Hepatocyte (in vitro differentiated cells): ENCODE measurements at places on chromosomes 2 and 18.

DNA sequence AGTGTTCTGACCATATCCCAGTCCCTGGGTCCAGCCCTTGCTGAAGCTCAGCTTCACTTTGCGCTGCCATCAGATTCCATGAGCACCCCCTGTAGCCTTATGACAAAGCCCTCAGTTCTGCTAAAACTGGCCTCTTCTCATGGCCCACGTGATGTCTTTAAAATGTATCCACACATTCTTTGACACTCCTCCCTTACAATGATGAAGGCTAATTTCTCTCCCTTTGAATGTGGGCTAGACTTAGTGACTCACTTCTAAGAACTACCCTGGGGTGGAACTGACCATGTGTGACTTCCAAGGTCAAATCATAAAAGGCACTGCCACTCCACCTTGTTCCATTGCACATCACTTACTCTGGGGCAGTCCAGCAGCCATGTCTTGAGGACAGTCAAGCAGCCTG is 45.4 kb upstream of the GORASP2 start:
- DNase-seq = no peak
- no peak overlapping the region for H3K27ac ChIP-seq
- H3K36me3 ChIP-seq = no peaks in the 10 kb centered on the region
- no peaks in the 10 kb centered on the region for H3K4me1 ChIP-seq
- no peak overlapping the region for H3K4me3 ChIP-seq
- H3K27me3 ChIP-seq = no peaks in the 10 kb centered on the region

GRCh38 chr2:182642328-182642727 is 73.7 kb upstream of the DNAJC10 start:
- H3K36me3 ChIP-seq = no peaks in the 10 kb centered on the region
- H3K4me3 ChIP-seq = no peak overlapping the region
- no peaks in the 10 kb centered on the region for H3K27me3 ChIP-seq
- peak; percentile 59 for DNase-seq
- no peaks in the 10 kb centered on the region for H3K4me1 ChIP-seq
- H3K27ac ChIP-seq = no peak overlapping the region

- no peaks in the 10 kb centered on the region for H3K27me3 ChIP-seq
- peaks cover 15% of the 10 kb centered on the region for H3K4me1 ChIP-seq
- no peaks in the 10 kb centered on the region for H3K36me3 ChIP-seq
- H3K4me3 ChIP-seq = no peak overlapping the region
- H3K27ac ChIP-seq = peak overlapping the region; percentile 54
Observed at GRCh38 chr2:128169933-128170709, 79.1 kb downstream of the UGGT1 start.

DNA sequence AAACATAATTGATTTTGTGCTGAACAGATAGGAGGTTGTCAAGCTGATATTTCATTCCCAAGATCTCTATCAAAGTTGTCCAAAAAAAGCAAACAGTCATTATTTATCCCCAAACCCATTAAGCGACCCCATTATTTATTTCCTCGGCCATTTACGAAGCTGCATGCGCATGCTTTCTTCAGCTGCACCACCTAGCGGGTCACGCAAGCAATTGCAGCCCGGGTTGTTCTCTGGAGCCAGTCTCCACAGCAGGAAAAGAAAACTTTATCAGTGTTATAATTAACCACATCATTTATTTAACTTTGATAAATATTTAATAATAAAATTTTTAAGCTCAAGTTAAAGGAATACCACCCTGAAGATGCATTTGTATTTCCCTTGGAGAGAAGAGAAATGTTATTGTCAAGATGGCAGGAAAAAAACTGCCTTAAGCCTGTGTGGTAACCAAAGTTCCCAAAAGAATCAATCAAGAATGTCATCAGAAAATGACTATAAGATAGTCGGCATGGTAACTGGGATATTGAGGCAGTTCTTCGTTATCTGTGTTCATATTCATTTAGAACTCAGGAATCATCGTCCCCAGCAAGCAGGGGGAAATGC is 304.7 kb downstream of the FBXO15 start:
- peaks cover 9% of the 10 kb centered on the region for H3K27me3 ChIP-seq
- H3K4me1 ChIP-seq = no peaks in the 10 kb centered on the region
- H3K36me3 ChIP-seq = no peaks in the 10 kb centered on the region
- peak; percentile 76 for DNase-seq

DNA sequence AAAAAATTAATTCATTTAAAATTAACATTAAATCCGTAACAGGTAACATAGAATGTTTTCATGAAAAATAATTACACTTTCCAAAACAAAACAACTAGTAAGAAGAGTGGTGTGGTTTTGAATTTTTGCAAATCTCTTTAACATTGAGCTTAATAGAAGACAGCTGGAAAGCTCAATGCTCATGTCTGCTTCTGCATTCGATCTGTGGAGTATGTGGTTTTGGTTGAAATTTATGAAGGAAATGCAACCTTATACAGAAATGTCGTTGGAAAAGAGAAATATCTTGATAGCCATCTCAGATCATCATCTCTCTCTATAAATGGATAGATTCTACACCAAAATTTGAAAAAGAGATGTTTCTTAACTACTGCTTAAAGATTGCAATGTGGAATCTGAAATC is 17.3 kb upstream of the FHL2 start:
- no peaks in the 10 kb centered on the region for H3K36me3 ChIP-seq
- no peak overlapping the region for H3K27ac ChIP-seq
- H3K4me3 ChIP-seq = no peak overlapping the region
- H3K4me1 ChIP-seq = no peaks in the 10 kb centered on the region

- H3K4me3 ChIP-seq = no peak overlapping the region
- H3K4me1 ChIP-seq = peaks cover 13% of the 10 kb centered on the region
- DNase-seq = no peak
Observed at GRCh38 chr2:159168707-159169106, 117.8 kb downstream of the WDSUB1 start.

DNA sequence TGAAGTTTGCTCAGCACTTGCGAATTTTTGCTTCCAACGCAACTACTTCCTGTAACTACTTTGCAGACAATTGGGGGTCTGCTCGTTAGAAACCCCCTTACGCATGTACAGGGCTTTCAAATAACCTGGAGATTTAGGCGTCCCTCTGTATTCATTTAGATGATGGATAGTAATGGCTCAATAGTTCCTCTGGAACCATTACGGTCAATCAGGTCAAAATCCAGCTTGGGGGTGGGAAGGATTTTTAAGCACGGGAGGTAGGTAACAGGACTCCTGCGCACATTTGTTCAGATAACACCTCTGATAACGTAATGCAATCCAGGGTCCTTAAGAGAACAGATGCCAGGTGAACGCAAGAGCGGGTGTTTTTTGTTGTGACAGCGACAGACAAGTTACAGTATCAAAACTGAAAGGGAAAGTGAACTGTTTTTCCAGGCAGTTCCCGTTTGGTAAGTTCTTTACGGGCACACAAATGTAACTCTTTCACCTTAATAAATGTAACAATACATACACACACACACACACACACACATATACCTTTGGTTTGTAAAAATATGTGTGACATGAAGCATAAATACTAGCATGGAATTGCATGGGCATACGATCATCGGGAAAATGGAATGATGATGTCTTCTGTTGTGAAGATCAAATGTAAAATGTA is 3.8 kb upstream of the OSR1 start:
- peaks cover 14% of the 10 kb centered on the region for H3K4me1 ChIP-seq
- peak overlapping the region; percentile 35 for H3K4me3 ChIP-seq
- H3K36me3 ChIP-seq = no peaks in the 10 kb centered on the region
- H3K27ac ChIP-seq = no peak overlapping the region
- H3K27me3 ChIP-seq = peaks cover 51% of the 10 kb centered on the region
- DNase-seq = no peak
